MV-4-11 (cell line): ENCODE measurements at places on chromosomes 5 and 9.

DNA sequence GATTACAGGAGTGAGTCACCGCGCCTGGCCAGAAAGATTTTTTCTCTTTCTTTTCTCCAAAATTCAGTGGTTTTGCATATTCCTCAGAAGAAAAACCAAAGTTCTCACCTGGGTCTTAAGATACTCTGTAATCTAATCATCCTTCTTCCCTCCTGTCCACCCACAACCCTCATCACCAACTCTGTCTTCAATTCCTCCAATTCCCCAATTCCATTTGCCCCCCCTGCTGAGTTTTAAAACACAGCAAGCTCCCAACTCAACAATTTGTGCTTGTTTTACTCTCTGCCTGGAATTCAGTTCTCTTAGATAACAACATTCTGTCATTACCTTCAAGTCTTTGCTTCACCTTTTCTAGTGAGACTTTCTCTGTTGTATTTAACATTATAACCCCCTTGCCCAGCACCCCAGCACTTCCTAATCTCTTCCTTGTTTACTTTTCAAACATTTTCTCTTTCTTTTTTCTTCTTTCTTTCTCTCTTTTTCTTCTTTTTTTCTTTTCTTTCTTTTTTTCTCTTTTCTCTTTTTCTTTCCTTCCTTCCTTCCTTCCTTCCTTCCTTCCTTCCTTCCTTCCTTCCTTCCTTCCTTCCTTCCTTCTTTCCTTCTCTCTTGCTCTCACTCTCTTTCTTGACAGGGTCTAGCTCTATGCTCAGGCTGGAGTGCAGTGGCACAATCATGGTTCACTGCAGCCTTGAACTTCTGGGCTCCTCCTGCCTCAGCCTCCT, 7.8 kb downstream of the TEX48 start:
- DNase-seq: no peak

DNA sequence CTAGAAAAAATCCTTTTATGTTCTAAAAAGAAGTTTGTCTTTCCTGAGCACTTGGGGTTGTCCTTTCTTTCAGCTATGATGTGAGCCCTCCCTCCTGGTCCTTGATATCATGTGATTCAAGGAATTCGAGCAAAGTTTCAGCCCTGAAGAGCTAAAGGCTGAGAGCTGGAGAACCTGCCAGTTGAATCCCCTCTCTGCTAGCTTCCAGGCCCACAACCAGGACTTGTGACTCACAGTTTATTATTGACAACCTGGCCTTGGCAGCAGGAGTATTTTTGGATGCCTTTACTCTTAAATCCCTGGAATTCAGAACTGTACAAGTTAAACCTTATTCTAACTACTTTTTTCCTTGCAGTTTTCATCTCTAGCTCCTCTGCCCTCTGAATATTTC, 182.8 kb downstream of the SPOCK1 start:
- DNase-seq: no peak

- peak; percentile 79 for DNase-seq
These were observed 190.7 kb upstream of the SLC27A6 start for GRCh38 chr5:128774605-128775004.

DNA sequence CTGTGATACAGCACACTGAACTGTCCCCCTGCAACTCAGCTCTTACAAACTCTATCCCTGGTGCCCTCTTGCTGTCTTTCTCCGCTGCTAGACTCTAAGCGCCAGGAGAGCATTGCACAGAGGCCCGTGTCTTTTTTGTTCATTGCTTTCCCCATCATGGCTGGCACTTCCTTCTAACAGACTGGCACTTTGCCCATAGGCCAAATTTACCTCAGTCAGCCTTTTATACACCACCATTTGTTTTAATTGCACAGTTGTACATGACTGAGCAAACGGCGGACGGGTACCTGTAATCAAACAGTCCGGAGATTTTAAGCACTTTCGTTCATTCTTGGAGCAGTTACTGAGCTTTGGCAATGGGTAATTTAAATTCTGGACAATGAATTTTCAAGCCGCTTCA, 102.2 kb upstream of the CLINT1 start:
- DNase-seq: no peak

DNA sequence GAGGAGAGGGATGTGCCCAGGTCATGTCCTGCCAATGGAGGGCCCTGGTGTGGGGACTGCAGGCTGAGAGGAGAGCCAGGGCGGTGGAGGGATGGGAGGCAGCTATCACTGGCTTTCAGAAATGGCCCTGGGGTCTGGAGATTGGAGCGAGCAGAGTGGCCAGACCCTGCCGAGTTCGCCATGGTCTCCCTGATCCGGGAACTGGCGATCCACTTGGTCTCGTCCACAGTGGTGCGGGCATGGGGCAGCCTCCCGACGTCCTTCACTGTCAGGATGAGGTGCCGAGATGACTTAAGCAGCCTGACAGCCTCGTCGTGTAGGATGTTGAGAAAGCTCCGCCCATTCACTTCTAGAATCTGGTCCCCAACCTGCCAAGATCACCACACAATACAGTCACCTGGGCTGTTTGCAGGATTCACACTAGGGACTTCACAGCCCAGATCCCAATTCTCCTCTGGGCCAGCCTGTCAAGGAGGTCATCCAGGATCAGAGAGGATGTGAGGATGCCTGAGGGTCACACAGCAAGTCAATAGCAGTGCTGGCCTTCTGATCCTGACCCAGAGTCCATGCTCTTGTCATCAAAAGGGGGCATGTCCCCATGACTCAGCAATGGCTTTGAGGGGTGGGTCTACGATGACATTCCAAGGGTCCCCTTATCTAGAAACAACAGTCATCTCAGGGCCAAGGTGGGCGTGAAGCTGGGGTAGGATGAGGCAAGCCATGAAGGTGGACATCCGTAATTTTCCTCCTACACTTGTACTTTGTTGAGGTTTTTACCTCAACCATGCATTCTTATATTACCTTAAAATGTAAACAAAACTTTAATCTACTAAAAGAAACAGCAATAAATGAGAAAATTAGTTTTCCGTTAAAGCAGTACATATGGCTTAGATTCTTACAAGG, 38.5 kb upstream of the AKNA start:
- DNase-seq: no peak

DNA sequence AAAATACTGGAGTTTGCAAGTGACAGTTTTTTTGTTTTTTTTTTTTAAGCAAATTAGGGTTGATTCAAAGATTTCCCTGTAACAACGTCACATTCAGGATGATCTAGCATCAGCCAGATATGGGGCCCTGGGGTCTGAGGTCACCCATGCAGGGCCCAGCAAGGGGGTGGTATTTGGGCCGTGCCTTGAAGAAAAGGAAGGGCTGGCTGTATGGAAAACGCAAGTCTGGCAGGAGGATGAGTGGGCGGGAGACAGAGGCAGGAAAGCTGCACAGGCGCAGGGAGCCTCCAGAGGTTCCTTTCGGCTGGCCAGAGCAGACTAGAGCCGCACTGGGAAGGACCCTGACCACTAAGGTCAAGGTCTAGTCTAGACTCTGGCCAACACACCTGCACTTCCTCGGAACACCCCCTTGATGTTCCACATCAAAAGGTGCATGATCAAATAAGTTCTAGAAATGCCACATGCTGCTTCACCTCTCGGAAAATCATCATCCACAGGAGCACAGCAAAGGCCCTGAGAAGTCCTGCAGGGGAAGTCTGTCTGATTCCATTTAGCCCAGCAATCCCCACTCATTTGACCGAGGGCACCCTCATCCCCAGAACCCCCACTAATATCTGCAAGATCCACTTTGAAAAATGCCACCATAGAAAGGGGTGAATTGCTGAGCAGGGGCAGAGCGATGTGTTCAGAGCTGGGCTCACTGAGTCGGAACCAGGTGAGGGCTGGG, 21.1 kb upstream of the CPLX2 start:
- DNase-seq: no peak

DNA sequence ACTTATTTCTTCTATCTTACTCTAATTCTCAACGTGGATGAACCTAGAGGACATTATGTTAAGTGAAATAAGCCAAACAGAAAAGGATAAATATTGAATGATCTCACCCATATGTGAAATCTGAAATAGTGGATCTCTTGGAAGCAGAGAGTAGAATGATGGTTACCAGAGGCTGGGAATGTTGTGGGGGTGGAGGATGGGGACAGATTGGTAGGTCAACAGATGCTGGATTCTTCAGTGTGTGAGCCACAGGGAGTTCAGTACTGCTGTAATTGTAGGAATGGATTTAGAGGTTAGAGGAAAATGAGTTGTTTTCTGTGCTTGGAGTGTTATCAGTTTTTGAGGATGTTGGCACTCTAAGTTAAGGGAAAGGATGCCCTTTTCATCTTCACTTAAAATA, 190.6 kb downstream of the FBXL7 start:
- no peak for DNase-seq

DNA sequence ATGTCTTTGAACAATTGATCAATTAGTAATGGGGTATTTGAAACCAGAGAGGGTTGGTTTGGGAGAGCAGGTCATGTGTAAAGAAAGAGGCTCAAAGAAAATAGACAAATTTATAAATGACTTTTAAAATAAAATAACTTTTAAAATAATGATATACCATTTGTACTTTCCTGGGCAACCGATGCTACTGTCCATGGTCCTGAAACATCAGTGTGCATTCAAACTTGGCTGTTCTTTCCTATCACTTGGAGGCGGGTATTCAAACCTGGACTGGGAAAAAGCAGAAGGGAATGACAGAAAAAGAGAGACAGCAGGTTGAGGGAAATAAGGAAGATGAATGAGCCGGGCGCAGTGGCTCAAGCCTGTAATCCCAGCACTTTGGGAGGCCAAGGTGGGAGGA, 1446.4 kb upstream of the WWC1 start:
- DNase-seq: peak; percentile 3

GRCh38 chr5:122673343-122673742, 101.5 kb upstream of the SNX2 start:
- DNase-seq: no peak
